ENCODE measurements at places on chromosomes 6 and 20. TPM values are rescaled to one million over a fixed set of nuclear protein-coding genes. Genes with fewer than 3 reads are reported as not detected.

DNA sequence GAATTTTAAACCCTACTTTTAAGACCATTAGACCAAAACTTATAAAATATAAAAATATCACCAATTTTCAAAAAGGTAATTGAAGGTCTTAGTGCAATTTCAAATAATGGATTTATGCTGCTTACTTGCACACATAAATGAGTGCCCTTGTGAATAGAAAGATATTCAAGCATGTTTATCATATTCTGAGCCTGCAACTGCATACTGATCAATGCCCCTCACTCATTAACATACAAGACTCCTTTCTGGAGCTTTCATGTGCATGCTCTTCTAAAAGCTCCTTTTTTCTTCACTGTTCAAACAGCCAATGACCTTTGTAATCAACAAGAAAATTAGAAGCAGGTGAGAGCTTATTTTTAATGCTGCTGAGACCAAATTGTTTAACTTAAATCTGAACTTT is 1139.3 kb downstream of the HACE1 start:
- DNase-seq: no peak
- no peaks in the 10 kb centered on the region for H3K36me3 ChIP-seq
- no peak overlapping the region for H3K27ac ChIP-seq
- H3K4me3 ChIP-seq: no peak overlapping the region

GRCh38 chr6:2108700-2109306 is 136.6 kb downstream of the GMDS start:
- no peak overlapping the region for H3K4me3 ChIP-seq
- peaks cover 15% of the 10 kb centered on the region for H3K36me3 ChIP-seq
- peaks cover 5% of the 10 kb centered on the region for H3K27me3 ChIP-seq
- DNase-seq: no peak
- no peak overlapping the region for H3K27ac ChIP-seq

GRCh38 chr6:26342106-26343004 is 22.6 kb upstream of the BTN3A2 start:
- no peaks in the 10 kb centered on the region for H3K36me3 ChIP-seq
- H3K4me1 ChIP-seq: peaks cover 8% of the 10 kb centered on the region
- DNase-seq: peak; percentile 65
- H3K27me3 ChIP-seq: peaks cover 5% of the 10 kb centered on the region
- H3K4me3 ChIP-seq: peak overlapping the region; percentile 76
- H3K27ac ChIP-seq: peak overlapping the region; percentile 69

CDSN gene
- not detected for total RNA-seq

DNA sequence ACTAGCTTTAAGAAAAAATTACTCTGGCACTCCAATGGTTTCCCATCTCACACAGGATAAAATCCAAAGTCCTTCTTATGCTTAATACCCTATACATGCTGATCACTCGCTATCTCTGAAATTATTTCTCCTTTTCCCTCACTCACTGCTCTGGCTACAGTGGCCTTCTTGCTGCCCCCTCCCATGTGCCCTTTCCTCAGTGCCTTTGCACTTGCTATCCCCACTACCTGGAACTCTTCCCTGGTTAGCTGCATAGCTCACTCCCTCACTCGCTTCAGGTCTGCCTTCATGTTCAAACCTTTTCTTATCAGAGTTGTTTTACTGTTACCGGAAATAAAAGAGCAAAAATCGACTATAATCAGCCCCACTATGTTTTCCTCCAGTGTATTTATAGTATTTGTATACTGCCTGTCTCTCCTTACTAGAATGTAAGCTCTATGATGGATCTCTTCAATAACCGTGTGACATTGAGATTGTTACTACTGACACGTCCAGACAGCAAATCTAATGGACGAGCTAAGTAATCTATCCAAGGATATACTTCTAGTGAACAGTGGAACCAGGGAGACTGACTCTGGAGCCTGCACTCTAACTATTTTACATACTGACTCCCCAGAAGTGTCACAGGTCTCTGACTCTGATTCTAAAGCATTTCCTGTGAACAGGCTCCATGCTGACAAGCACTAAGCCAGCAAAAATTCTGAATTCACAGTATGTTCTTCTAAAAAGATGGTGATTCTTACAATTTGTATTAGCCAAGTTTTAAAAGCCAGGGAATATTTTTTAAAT is 25.1 kb downstream of the FKBP5 start:
- no peak overlapping the region for H3K4me3 ChIP-seq
- H3K27ac ChIP-seq: no peak overlapping the region
- no peaks in the 10 kb centered on the region for H3K36me3 ChIP-seq
- no peak for DNase-seq

DNA sequence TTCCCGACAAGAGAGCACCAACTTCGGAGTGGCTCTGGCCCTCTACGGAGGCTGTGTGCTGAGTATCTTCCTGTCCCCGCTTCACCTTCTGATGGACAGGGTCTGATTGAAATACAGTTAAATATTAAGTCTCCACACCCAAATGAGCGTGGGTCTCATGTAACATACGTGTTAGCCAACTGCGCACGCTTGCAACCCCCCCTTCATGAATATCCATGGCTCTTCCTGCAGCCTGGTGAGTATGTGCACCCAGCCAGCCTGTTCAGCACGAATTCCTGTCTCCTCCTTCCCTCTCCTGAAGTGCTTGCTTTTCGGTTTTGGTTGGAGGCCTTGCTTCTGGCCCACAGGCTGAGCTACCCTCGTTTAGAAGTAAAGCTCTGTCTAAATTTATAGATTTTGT is 102.9 kb upstream of the FRMD1 start:
- H3K36me3 ChIP-seq: no peaks in the 10 kb centered on the region
- no peaks in the 10 kb centered on the region for H3K4me1 ChIP-seq
- no peak for DNase-seq

DNA sequence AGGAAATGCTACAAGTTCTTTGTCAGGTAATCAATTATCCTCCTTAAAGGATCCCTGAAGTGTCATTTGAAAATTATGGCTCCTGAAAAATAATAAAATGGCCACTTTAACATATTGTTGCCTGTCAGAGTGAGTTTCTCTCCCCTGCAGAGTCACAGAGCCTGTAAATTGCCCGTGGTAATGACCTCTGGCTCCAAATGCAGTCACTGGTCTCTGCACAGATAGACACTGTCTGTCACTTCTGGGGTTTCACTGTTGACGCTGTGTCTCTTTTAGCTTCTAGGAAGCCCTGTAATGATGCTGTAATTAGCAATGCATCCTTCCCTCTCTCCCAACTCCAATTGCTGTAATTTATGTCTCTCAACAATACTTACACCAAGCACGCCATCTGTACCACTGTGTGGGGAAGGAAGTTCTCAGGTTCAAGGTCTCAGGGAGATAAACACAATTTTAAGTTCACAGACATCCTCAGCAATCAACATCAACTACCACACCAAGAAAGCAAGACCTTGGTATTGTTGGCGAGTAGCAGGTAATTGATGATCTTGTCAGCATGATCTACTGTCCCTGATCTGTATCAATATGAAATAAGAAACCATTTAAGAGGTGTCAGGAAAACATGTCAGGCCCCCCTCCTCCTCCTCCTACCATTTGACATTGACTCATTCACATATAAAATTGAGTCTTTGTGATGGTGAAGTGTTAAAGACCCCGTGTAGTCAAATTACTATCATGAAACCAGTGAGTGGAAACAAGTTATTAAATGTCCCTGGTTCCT is 91.2 kb upstream of the SULF2 start:
- DNase-seq: no peak
- H3K27me3 ChIP-seq: no peaks in the 10 kb centered on the region
- H3K4me3 ChIP-seq: no peak overlapping the region
- H3K4me1 ChIP-seq: no peaks in the 10 kb centered on the region
- no peaks in the 10 kb centered on the region for H3K36me3 ChIP-seq

- H3K4me1 ChIP-seq: peaks cover 92% of the 10 kb centered on the region
- DNase-seq: no peak
- H3K27ac ChIP-seq: peak overlapping the region; percentile 50
- H3K36me3 ChIP-seq: peaks cover 56% of the 10 kb centered on the region
- no peaks in the 10 kb centered on the region for H3K27me3 ChIP-seq
Measured at GRCh38 chr6:111723412-111723970, 117.8 kb upstream of the TRAF3IP2 start.

DNA sequence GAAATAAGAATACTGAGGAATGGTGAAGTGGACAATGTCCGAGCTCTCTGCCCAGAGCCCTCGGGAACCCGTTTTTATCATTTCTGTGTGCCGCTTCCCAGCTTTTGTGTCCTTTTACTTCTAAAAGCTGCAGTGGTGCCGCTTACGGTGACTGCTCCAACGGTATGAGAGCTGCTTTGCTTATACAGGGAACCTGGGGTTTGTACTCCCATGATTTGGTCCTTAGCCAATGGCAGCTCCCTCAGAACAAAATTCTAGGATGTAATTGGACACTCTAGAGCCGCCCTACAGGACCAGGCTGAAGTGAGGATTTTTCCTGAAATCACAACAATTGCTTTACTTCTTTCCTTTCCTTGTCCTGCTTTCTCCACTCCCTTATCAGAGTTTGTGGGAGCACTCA is 24.2 kb upstream of the PCSK2 start:
- no peak overlapping the region for H3K27ac ChIP-seq
- no peak for DNase-seq
- no peak overlapping the region for H3K4me3 ChIP-seq
- H3K4me1 ChIP-seq: no peaks in the 10 kb centered on the region

DDX43 gene
- total RNA-seq: 0.29 TPM

DNA sequence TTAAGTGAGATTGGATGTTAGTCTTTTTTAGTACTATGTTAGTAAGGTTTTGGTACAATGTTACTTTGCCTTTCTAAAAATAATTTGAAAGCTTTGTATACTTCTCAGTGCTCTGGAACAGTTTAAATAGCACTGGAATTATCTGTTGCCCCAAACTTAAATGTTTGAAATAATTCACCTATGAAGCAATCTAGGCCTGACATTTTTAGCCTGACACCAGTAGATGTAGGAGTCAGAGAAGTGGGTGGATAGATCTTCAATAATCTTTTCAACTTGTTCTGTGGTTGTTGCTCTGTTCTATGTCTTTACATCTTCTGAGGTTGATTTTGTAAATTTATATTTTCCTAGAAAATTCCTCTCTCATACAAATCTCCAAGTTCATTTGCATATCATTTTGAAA is 103.1 kb upstream of the ADGRF1 start:
- H3K4me3 ChIP-seq: no peak overlapping the region
- peaks cover 15% of the 10 kb centered on the region for H3K27me3 ChIP-seq
- H3K4me1 ChIP-seq: no peaks in the 10 kb centered on the region
- no peak overlapping the region for H3K27ac ChIP-seq
- no peak for DNase-seq

C20orf141 gene
- not detected for total RNA-seq

- no peak overlapping the region for H3K4me3 ChIP-seq
- no peaks in the 10 kb centered on the region for H3K27me3 ChIP-seq
- peaks cover 54% of the 10 kb centered on the region for H3K4me1 ChIP-seq
- peaks cover 1% of the 10 kb centered on the region for H3K36me3 ChIP-seq
- peak overlapping the region; percentile 57 for H3K27ac ChIP-seq
- DNase-seq: no peak
Measured at GRCh38 chr6:130033949-130034348, 15.6 kb downstream of the L3MBTL3 start.

DNA sequence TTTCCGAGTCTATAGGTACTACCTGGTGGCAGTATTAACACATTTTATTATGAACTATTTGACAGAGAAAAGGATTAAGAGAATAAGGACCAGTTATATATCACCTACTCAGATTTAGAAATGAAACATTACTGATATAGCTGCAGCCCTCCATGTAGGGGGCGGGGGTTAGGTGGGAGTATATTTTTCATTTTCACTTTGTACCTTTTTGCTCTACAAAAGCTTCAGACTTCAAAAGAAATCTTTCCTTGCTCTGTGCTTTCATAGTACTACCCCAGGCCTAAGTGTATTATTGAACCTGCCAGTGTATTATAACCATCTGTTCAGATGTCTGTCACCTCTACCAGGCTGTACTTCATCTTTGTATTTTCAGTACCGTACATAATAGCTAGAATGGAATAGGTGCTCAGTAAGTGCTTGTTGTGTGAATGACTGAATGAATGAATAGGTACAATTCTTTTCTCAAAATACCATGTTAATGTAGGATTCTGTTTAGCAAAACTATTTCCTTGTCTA is 43.0 kb downstream of the CDKAL1 start:
- peaks cover 33% of the 10 kb centered on the region for H3K4me1 ChIP-seq
- no peak for DNase-seq
- no peak overlapping the region for H3K4me3 ChIP-seq
- H3K27me3 ChIP-seq: no peaks in the 10 kb centered on the region

DNA sequence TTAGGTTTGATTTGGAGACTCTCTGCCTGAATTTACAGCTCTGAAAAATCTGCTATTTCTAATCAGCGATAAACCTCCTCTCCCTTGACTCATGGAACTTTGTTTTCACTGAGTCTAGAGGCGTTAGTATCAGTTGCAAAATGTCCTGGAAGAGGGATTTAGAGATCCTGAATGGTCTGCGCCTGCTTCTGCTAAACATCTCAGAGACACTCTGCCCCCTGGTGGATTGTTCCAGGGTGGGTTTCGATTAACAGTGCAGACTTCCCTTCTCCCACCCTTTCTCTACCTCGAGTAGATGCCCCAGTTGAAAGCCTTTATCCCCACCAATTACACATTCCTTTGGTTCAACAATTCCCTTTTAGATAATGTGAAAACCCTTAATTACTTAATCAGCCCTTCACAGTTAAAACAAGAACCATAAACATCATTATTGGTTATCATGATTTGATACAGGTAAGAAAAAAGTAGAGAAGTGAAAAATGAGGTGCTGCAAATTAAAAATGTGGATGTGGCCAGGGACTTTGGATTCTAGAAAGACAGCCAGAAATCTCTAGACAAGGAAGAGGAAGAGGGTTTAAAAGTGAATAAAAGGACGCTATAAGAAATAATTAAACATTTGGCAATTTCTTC is 5.5 kb downstream of the HTR1B start:
- no peak overlapping the region for H3K4me3 ChIP-seq
- no peaks in the 10 kb centered on the region for H3K36me3 ChIP-seq
- no peak overlapping the region for H3K27ac ChIP-seq
- peaks cover 6% of the 10 kb centered on the region for H3K4me1 ChIP-seq

DNA sequence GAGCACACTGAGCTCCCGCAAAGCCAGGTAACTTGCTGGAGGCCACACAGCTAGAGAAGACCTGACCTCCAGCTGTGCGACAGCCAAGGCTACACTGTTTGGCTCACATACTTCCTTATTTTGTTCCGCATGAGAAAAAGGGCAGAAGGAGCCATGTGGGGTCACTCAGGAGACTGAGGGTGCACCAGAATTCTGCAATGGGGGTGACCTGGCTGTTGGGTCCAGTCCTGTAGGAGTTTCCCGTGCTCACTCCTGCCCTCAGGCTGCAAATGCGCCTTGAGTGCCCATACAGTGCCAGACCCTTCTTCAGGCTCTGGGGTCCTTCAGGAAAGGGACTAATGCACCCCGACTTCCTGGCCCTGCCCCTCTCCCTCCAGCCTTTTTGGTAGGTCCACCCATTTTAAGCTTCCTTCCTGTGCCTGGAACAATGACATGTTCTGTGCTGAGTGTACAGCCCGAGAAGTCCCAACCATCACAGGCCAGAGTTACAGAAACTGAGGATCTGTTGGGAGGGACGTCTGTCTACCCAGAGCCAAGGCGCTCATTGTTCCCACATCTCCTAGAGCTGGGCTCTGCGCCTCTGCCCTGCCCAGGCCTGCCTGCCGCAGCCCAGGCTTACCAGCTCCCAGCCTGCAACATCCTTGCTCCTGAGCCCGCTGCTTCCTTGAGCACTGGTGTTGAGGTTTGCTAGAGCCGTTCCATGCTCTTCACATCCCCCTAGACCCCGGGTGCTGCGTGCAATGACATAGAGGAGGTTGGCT is 33.5 kb upstream of the CD93 start:
- H3K4me3 ChIP-seq: no peak overlapping the region
- no peaks in the 10 kb centered on the region for H3K4me1 ChIP-seq
- H3K27me3 ChIP-seq: peaks cover 2% of the 10 kb centered on the region
